Osteocyte (in vitro differentiated cells): ENCODE measurements at places on chromosomes 1 and 21. TPM values are rescaled to one million over a fixed set of nuclear protein-coding genes. Genes with fewer than 3 reads are reported as not detected.

DNA sequence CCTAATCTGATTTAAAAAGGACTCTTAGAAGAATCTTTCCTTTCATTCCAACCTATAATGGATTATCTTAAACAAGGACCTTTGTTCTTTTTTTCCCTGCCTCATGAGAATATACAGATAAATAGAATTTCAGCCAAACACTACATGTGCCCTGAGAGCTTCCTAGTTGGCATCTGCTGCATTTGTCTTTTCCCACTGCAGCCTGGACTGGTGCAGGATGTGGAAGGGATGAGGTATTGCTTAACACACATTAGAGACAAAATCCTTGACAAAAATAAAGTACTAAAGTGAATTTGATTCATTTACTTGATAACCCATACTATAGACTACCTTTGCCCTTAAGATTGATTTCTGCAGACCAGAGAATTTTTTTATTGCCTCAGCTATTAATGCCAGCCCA lies 59.5 kb downstream of the PALMD start:
- DNase-seq, result no peak

DNA sequence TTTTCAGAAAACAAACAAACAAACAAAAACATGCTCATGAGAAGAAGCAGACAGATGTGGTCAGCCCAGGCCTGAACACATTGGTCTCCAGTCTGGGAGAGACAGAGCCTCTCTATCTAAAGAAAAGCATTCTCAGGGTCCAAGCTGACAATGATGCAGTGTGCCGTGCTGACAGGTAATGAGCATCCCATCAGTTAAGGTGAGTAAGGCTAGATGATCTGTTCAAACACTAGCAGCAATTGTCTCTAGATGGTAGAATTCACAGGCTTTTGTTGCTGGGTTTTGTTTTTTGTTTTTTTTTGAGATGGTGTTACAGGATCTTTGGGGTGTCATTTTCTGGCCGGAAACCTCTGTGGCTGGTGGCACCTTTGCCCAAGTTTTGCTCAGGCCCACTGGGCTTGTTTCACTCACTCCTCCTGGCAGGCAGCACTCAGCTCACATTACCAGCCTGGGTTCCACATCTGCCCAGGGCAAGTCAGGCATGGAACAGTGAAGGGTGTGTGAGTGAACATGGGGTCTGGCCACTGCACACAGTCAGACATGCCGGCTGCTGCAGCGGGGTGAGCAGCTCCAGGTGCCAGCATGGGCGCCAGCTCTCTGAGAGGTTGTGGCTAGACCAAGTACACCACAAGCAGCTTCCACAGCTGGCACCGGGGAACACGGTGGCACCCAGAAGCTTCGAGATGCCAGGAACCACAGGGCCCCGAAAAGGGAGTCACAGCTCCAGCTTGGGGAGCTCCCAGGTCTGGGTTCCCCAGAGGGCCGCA lies 2.5 kb upstream of the C1QA start:
- no peak for DNase-seq

Gene ZNF593OS
- not detected in 2 replicates for total RNA-seq

Gene ZNF683
- not detected in 2 replicates for total RNA-seq

Gene BTBD19
- total RNA-seq, result 39.1 and 51.2 TPM in 2 replicates

Gene ADARB1
- total RNA-seq, result 126 and 130 TPM in 2 replicates

- no peak for DNase-seq
Observed at GRCh38 chr1:110424699-110425611, 17.5 kb upstream of the LAMTOR5 start.

DNA sequence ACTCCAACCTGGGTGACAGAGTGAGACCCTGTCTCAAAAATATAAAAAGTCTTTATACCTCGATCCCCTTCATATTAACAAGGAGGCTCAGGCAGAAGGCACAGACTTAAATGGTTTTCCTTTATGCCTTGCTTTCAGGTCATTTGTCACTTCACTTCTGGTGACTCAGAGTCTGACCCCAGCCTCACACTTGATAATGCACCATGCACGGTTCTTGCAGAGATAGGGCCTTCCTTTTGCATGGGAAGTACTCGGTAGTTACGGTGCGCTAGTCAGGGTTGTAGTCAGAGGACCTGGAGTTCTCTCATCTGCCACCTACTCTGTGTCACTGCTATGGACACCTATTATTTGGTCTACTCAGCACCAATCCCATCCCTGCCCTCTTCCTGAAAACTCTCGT lies 43.6 kb upstream of the BMP8B start:
- DNase-seq, result no peak

DNA sequence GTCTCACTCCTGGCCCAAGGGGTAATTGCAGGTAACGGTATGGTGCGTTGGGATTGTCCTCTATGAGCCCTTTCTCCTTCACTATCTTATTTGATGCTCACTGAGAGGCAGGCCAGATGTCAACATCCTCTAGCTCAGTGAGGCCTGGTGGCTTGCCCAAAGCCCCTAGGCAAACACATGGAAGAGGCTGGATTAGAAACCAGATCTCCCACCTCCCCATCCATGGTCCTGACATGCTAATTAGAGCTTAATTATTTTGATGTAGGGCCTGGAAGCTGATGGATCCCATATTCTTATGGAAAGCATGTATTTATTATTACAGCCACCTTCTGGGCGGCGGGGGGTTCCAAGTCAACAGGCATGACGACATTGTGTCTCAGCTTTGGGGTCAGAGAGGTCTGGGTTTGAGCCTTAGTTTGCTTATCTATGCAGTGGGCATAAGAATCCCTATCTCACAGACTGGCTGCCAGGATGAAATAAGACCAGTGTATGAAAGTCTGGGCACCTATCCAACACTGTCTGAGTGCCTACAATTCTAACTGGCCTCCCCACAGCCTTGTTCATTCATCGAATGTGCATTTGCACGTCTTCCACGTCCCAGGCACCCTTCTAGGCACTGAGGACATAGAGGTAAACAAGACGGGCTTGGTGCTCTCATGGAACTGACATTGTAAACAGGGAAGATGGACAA lies 6.2 kb downstream of the SMPDL3B start:
- DNase-seq, result no peak

Gene TCEA3
- total RNA-seq, result 4.0 and 4.6 TPM in 2 replicates

Gene LCE1F
- total RNA-seq, result not detected in 2 replicates

DNA sequence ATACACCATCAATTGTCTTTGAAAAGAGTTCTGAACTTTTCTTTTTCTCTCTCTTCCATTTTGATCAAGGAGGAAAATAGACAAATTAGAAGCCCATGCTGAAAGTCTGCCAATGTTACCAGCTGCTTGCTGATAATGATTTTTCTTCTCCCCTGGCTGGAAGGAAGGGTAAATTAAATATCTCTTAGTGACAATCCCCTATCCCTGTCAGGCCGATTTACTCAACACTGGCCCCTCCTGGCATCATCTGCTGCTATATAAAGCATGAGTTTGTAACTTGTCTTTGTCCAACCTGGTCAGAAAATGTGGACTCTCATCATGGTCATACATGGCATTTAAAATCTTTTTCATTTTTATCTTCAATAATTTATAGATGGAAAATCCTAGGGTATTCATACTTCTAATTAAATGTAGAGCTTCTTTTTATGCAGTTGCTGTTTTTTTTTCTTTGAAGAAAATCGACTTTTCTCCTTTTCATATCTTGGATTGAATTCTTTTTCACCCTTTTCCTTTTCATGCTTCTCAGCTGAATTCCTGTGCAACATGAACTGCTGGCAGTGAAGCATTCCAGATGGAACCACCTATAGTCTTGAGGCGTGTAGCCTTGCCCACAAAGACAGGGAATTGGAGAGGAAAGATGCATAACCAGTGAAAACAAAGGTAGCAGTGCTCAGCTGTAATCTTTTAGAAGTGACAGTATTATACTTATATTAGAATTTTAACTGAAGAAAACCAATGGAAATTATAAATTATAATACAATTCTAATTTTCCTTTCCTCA lies 214.7 kb upstream of the PTGFR start:
- no peak for DNase-seq

Gene WLS
- total RNA-seq, result 334 and 341 TPM in 2 replicates

DNA sequence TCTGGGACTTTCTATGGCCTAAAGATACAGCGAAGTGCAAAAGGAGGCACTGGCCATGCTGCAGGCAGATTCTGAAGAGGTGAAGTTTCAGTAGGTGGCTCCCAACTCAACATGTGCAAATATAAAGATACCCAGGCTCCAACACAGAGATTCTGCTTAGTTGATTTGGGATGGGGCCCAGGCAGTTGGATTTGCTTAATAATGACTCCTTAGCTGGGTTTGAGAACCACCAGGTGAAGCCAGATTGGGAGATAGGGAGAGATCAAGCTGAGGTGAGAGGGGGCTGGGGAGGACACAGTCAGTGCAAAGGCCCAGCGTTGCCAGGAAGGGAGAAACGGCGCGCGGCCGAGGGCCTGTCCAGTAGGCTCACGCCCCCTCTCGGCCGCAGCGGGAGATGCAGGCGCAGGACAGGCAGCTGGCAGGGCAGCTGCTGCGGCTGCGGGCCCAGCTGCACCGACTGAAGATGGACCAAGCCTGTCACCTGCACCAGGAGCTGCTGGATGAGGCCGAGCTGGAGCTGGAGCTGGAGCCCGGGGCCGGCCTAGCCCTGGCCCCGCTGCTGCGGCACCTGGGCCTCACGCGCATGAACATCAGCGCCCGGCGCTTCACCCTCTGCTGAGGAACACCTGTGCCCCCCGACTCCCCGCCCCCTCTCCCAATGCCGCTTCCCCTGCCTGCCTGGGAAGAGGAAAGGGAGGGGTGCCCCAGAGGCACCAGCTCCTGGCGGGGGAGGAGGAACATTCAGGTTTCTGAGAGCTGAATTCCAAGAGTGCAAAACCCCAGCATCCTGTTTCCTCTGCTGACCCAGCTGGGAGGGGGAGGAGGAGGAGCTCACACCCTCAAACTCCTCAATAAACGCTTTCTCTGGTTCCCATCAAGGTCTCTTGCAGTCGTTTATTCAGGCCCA lies 1.2 kb downstream of the FAM167B start:
- peak; percentile 91 for DNase-seq

DNA sequence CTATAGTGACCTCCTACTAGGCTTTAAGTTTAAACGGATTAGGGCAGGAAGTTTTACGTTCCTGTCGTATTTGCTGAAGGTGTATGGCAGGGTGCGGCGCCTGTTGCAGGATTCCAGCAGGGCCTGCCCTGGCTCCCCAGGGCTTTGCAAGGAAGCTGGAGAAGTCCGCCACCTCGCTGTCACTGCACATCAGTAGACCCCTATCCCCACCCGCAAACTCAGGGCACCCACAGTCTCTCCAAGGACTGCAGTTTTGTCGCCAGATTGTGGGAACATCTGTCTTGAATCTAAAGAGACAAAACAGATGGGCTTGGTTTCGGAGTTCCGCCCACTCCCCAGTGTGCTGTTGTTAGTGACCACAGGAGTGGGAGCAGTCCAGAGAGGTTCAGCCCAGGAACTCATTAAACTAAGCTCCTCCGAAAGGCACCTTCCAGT lies 110.8 kb downstream of the CDC7 start:
- DNase-seq, result no peak

Gene C8B
- not detected in 2 replicates for total RNA-seq

Gene KNCN
- not detected in 2 replicates for total RNA-seq

Gene RORC
- total RNA-seq, result not detected in 2 replicates

Gene C2CD4D
- total RNA-seq, result not detected in 2 replicates
